ENCODE measurements at places on chromosomes 5 and 9.

GRCh38 chr9:92657296-92658094 lies 12.4 kb downstream of the IPPK start:
- no peak for DNase-seq

- peak; percentile 17 for DNase-seq
Observed at GRCh38 chr5:43396762-43397304, 15.4 kb downstream of the CCL28 start.

- no peak for DNase-seq
Observed at GRCh38 chr5:142644127-142644526, 41.8 kb downstream of the FGF1 start.

GRCh38 chr5:123743990-123744583 lies 232.1 kb downstream of the CSNK1G3 start:
- no peak for DNase-seq

DNA sequence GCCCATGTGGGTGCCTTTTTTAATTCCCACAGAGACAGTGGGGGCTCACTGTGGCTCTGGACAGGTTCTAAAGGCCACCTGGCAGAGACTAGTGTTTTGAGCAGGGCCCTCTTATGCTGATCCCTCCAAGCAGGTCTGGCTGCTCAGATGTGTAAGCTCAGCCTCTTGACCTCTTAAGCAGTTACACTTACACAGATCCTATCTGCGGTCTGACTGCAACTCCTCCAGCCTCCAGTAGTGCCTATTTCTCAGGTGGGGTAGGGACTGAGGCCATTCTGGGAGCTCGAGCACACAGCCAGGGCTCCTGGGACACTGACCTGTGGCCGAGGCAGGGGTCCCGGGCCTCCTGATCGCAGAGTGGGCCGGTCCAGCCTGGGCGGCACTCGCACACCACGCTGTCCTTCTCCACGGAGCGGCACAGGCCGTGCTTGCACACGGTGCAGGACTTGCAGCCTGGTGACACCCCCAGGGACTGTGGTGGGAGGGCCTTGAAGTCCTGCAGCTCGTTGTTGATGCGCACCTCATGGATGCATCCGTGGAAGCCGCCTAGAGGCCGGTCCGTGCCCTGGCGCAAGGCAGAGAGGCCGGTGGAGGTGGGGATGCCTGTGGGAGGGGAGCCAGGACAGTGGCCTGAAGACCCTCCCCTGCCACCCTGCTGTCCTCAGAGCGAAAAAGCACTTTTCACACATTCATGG lies 91.9 kb upstream of the PANK3 start:
- no peak for DNase-seq

- no peak for DNase-seq
Observed at GRCh38 chr5:43564289-43564850, 7.5 kb upstream of the PAIP1 start.

DNA sequence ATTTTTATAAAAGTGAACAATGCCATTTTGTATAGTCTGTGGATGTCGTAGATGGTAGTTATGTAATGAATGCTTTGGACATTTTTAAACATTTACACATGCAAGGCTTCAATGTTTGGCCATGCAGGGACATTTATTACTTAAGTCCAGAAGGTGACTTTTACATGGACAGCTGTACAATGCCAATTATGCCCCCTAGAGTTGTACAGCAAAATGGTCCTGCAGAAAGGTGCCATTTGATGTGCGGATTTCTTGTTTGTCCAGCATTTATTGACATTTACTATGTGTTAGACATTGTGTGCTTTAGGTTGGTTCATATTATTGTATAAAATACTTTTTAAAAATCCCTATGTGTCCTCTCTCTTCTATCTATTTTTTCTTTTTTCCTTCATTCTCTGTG lies 22.5 kb upstream of the COMMD10 start:
- DNase-seq, result no peak

DNA sequence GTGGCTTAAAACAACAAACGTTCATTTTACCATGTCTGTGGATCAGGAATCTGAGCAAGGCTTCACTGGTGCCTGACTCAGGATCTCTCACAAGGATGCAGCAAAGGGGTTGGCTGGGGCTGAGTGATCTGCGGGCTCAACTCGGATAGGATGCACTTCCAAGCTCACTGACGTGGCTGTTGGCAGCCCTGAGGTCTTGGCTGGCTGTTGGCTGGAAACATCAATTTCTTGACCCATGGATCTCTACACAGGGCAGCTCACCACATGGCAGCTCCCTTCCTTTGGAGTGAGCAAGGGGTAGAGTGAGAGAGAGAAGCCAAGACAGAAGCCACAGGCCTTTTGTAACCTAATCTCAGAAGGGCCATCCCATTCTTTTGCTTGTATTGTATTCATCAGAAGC lies 202.1 kb downstream of the NXNL2 start:
- DNase-seq, result no peak

- no peak for DNase-seq
Observed at GRCh38 chr5:146169076-146169475, 13.4 kb downstream of the LARS1 start.

- DNase-seq, result no peak
Observed at GRCh38 chr9:93577975-93578682, 1.7 kb downstream of the PHF2 start.

- no peak for DNase-seq
Observed at GRCh38 chr5:141843156-141843927, 34.9 kb downstream of the PCDH1 start.

GRCh38 chr5:17470064-17470463 lies 28.0 kb upstream of the TAF11L2 start:
- DNase-seq, result no peak

DNA sequence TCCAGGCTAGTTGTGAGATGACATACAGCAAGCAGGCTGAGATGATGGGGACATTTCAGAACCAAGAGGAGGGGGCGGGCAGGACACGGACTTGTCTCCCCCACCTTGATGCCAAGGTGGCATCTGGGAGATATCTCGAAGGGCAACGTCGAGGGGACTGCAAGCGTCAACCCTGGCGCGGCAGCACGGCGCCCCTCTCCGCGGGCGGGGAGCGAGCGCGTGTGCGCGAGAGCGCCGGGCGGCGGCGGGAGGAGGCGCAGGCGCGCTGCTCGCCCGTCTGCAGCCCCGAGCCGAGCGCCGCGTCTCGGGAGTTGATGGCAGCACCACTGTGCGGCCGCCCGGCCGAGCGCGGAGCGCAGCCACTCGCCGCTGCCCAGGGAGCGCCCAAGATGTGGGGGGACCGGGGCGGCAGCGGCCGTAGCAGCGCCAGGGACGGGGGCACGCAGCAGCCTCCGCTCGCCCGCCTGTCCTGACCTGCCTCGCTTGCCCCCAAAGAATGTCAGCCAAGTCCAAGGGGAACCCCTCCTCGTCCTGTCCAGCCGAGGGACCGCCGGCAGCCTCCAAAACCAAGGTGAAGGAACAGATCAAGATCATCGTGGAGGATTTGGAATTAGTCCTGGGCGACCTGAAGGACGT lies at the start of gene PRR16:
TSS of gene PRR16 (plus strand) at position 310 of the 636 bp plus-strand sequence.
- no peak for DNase-seq

- DNase-seq, result no peak
Observed at GRCh38 chr5:142508591-142508990, 177.3 kb downstream of the FGF1 start.

DNA sequence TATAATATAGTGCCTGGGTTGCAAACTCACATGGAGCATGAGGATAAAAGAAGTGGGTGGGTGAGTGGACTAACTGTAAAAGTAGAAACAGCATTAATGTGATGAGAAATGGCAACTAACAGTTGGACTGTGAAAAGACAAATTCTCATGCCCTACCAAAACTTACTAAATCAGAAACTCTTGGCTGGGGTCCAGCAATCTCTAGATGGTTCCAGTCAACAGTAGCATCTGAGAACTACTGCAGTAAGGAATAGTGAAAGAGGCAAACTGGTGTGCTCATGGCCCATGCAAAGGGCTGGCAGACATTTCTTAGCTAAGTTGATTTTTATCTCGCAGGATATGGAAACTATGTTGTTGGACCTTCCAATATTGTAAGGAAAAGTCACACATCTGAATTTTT lies 150.3 kb downstream of the PIK3R1 start:
- peak; percentile 88 for DNase-seq

DNA sequence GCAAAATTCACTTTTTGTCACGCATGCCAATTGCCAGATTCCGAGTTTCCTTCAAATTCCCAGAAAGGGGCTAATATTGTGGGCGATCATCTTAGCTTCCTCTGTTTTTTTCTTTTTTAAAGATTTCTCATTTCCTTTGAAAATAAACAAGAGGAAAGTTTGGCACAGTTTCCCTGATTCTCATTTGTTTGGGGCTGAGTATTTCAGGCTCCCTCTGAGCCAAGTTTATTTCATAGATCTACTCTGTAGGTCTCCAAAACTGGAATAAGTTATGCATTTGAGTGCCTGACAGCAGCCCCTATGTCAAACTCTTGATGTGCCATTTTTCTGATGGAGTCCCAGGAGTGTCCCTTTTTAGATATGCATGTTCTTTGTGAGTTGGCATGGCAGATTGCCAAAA lies 1297.2 kb upstream of the WWC1 start:
- DNase-seq, result no peak

DNA sequence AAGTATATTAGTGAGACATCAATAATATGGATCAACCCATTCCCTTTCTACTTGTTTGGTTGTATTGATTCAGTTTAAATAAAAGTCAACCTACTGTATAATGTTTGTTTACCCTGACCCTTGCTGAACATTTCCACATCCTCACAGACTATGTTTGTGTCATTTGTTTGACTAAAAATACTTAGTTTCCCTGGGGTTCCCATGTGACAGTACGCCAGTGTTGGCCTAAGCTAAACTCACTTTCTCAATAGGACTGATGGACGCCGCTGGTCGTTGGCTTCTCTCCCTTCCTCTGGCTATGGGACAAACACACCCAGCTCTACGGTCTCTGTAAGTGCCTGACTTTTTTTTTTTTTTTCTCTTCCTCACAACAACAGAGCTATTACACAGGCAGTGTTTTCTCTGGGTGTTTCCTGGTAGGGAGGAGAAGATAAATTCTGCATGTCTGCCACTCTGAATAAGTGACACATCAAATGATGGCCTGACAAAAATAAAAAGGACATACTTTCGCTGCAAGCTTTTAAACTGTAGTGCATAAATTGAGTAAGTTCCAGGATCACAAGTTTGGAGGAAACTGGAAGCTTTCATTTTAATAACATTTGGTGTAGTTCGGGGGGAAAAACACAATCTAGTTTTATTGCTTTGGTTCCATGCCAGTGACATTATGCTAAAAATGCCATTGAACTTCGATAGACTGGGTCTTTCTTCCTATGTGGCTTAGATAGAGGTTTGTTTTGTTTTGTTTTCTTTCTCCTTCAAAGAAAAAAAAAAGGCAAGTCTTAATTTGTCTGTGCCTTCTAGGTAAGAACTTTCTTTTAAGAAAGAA lies 101.0 kb downstream of the CD180 start:
- no peak for DNase-seq

DNA sequence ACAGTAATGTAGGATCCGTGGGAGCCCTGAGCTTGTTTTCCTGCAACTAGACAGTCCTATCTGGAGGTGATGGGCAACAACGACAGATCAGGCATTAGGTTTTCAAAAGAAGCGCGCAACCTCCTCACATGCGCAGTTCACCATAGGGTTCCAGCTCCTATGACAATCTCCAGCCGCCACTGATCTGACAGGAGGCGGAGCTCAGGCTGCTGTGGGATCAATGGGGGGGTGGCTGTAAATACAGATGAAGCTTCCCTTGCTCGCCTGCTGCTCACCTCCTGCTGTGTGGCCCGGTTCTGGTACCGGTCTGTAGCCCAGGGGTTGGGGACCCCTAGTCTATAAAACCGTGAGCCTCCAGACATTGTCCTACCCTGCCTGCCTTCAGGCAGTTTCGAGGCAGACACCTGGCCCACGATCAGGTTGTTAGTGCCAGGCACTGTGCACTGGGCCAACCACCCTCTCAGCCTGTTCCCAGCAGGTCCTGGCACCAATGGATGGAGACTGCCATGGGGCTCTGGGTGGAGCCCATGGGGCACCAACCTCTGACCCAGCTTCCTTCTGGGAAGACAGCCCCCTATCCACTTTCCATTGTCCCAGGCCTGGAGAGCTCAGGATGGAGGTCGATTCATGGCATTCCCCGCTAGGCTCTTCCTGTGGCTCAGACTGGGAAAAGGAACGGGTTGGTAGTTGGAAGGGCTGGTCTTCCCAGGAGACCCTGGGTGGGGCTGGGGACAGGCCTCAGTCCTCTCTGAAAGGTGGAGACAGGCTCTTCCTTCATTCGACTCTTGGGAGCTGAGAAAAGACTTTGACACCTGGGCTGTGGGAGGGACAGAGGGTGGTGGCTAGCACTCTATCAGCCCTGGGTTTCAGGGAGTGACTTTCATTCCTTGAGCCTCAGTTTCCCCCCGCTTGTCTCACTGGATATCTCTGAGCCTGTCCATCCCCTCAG lies 1.7 kb downstream of the ENDOG start:
- DNase-seq, result no peak

DNA sequence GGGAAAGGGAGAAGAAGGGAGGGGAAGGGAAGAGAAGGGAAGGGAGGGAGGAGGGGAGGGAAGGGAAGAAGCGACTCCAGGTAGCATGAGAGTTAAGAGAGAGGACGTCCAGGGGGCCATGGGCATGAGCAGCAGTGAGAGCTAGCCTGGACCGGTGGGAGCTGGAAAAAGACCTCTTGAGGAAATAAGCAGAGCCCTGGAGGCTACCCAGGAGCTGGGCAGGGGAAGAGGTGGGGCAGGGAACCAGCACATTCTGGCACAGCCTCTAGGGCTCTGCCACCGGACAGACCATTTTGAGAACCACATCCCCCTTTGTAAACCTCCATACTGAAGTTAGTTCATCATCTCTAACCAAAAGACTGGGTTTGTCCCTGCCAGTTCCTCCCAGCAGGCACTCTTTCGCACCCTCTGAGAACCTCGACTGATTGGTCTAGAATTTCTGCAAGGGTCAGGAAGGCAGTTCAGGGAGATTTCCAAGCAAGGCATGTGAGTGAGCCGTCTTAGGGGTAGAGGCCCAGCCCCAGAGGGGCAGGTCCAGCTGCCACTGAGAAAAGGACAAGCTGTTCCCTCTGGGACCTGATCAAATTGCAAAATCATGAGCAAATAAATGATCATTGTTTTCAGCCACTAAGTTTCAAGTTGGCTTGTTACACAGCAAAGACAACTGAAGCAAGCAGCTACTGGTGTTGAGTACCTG lies 11.6 kb downstream of the NAIF1 start:
- DNase-seq, result no peak

- DNase-seq, result no peak
Observed at GRCh38 chr9:106557996-106558667, 304.8 kb upstream of the ZNF462 start.
